ENCODE measurements at places on chromosomes 13 and 19.

DNA sequence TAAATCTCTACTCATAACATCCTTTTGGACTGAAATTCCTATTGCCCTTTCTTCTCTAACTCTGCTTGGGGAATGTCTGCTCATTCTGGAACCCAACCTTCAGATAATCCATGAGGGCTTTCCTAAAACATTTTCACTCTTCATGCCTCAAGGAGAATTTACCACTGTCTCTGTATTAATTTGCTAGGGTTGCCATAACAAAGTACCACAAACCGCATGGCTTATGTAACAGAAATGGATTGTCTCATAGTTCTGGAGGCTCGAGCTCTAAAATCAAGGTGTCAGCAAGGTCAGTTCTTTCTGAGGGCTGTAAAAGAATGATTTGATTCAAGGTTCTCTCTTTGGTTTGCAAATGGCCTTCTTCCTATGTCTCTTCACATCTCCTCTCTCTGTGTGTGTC lies 209.7 kb downstream of the LACC1 start:
- DNase-seq, result no peak

DNA sequence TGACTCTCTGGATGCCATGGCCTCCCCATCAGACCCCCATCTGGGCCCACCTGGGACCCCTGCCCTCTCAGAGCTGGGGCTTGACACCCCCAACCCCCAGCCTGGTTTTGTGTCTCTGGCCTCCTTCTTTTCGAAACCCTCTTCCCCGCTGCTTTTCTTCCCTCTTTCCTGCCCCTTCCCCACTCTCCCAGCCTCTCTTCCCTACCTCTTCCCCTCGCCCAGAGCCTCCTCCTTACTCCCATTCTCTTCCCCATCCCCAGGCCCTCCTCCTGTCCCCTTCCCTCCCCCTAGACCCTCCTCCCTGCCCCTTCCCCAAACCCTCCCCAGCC lies 2.1 kb downstream of the TNFSF9 start:
- DNase-seq, result no peak

GRCh38 chr13:26600343-26600742 lies 42.9 kb downstream of the WASF3 start:
- DNase-seq, result no peak

GRCh38 chr13:52428295-52428694 lies 22.1 kb downstream of the VPS36 start:
- DNase-seq, result no peak

GRCh38 chr19:14118165-14119051 lies 846 bp upstream of the PRKACA start:
- DNase-seq, result no peak

GRCh38 chr19:57192077-57192420 lies 749 bp downstream of the ZNF264 start:
- DNase-seq, result no peak

DNA sequence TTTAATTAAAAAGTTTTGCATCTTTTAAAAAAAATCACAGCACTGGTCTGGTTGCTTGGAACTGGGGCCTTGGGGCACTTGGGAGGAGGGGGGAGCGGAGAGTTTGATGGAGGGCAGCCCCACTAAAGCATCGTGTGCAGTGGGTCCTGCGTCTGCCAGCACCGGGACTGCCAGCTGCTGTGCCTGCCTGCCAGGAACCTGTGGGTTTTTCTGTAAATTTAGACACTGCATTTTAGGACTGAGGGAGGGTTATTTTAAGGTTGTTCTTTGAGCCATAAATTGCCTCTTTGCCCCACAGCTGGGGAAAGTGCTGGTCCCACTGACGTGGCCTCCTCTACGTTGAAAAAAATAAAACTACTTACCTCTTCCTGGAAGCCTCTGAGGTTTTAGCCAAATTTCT lies 2.9 kb downstream of the KLF2 start:
- DNase-seq, result no peak

DNA sequence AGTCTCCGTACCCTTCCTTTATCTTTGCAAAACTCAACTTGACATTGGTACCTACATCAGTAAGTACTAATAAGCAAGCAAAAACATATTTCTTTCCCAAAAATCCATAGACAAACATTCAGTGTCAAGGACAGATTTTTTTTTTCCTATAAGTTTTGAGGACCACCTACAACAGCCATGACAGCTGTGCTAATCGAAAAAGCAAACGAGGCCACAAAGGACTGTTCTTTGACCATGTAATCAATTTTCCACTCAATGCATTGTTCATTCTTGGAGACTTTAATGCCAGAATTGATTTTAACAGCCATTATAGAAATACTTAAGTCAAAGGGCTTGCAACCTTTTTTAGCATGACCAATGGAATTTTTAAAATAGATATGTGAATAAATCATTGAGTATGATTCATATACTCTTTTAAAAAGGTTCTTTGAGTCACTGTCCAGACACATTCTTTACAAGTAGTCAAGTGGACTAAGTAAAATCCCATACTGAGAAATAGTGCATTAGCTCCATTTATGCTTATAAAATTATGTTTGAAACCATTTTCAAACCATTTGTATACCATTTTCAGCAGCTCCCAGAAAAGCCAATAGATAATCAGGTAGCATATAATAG lies 323.9 kb downstream of the MZT1 start:
- DNase-seq, result no peak

DNA sequence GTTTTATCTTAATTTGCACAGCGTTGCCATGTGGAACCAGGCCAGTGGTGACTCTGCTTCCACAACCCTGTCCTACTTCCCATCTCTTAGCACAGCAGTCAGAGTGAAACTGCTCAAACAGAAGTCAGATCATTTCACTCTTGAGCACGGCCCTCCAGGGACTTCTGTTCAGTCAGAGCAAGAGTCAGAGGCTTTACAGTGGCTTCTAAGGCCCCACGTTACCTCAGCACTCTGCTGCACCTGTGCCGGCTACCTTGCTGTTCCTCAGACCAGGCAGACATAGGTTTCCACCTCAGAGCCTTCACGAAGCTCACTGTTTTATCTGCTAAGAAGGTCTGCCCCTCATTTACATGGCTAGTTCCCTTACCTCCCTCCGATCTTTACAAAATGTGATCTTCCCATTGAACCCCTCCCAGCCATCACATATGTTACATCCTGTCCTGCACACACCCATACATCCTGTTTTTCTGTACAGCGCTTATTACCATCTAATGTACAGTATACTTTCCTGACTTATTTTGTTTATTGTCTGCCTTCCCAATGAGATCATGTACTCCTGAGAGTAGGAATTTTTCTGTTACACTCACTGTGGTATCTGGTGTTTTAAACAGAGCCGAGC lies 41.6 kb downstream of the TM9SF2 start:
- DNase-seq, result no peak

- DNase-seq, result no peak
Measured at GRCh38 chr13:113741191-113741668, 17.8 kb upstream of the TMEM255B start.

GRCh38 chr13:25738342-25739196 lies 313.2 kb downstream of the SHISA2 start:
- DNase-seq, result no peak

GRCh38 chr19:17214508-17215126 lies 540 bp upstream of the USE1 start:
- no peak for DNase-seq

DNA sequence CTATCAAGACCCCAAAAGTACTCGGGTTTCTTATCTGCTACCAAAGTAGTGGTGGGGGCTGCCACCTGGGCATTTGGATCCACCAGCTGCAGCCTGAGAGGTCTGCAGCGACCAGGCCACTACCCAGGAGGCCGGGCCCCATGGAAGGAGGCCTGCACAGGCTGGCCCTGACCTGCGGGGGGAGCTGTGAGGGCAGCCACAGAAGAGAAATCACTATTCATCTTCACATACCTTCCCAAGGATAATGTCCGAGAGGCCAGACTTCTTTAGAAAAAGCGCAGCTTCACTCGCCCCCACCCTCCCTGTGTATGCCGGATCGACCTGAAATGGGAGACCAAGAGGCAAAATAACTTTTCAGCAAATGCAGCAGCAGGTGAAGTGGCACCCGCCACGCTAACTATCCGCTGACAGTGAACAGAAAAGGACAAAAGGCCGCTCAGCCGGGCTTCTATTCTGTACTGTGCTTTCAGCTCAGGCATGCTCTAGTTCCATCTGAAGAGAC lies 30.1 kb downstream of the EPS15L1 start:
- DNase-seq, result no peak

GRCh38 chr13:24670961-24671381 lies 9.2 kb upstream of the ATP12A start:
- peak; percentile 75 for DNase-seq

- no peak for DNase-seq
Measured at GRCh38 chr13:21901336-21901735, 230.5 kb downstream of the FGF9 start.

DNA sequence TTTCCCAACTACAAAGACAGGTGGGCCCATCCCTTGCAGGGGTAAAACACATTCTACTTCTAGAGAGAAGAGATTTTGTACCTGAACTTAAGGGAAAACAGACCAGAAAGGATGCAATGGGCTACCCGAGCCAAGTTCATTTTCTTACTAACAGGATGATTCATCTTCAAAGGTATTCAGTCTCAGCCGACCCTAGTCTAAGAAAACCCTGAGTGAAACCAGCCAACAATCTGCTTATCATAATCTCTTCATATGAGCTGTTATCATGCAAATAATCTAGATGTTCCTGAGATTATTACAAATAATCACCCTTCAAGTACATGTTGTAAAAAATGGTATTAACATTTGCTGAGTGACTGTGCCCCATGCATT lies 15.6 kb downstream of the PABPC3 start:
- DNase-seq, result no peak

- DNase-seq, result no peak
Measured at GRCh38 chr13:40479196-40479845, 187.1 kb downstream of the FOXO1 start.

DNA sequence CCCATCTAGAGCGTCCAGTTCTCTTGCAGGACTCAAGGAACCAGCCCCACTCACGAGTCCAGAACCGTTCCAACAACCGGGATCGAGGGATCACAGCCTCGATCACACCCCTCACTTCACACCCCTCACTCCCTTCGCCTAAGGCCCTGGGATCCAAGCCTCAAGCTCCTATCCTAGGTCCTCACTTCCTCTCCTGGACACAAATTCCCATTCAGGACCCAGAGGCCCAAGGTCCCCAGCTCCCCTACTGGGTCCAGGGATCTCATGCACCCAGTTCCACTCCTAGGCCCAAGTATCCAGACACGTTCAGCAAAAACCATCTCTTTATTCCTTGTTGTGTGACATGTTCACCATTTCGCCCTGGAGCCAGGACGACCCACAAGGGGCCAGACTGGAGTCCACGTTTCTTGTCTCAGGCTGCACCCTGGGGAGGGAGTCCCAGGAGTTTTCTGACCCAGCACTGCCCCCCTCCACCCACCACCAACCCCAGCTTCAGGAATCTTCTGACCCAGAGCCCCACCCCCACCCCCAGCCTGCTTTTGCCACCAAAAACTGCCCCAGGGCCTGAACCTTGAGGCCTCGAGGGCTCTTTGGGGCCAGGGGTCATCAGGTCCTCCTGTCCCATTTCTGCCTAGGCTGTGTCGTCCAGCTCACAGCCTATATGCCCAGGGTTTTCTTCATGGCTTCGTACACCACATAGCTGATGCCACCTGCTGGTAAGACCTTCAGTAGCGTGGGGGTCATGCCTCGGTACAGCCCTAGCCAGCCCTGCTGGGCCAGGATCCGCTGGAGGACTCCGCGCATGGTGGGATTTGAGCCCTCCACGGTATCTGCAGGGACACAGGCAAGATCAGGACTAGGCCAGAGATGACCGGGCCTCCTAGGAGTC lies 1.4 kb upstream of the KHSRP start:
- DNase-seq, result peak; percentile 24

DNA sequence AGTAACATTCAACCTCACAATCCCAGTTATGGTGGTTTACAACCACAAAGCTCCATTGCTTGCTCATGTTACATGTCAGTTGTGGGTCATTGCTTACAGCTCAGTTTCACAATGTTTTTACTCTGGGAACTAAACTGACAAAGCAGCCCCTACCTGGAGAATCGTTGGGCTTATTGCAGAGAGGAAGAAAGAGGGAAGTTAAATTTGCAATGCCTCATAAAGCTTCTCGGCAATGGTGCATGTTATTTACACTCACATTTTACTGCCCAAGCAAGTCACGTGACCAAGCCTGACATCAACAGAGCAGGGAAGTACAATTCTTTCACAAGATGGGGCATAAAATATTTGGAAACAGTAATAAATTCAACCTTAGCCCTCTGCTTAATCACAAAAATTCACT lies 441.6 kb downstream of the TDRD3 start:
- no peak for DNase-seq

DNA sequence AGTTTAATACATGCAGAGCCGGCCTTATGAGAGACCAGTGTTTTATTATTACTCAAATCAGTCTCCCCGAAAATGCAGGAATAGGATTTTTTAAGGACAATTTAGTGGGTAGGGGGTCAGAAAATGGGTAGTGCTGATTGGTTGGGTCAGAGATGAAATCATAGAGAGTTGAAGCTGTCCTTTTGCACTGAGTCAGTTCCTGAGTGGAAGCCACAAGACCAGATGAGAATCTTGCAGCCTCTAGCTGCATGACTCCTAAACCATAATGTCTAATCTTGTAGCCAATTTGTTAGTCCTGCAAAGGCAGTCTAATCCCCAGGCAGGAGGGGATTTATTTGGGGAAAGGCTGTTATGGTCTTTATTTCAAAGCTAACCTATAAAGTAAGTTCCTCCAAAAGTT lies 1163.9 kb downstream of the DIAPH3 start:
- DNase-seq, result no peak

GRCh38 chr13:70080012-70080411 lies 27.6 kb upstream of the ATXN8OS start:
- no peak for DNase-seq

DNA sequence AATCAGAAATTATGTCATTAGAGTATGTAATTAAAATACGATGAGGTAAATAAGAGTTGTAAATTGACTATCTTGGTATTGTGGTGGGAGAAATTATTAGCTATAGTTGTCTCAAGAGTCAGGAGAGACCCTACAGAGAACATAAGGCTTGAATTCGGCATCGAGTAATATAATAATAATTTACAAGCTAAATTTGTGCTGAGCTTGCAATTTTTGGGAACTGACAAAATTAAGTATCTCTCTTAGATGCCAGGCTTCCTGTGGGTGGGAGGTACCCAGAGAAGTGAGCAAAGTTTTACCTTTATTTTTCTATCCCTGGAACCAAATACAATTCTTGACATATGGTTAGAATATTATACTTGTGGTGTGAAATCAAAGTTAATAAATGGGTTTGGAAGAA lies 1637.0 kb downstream of the EFNB2 start:
- no peak for DNase-seq

DNA sequence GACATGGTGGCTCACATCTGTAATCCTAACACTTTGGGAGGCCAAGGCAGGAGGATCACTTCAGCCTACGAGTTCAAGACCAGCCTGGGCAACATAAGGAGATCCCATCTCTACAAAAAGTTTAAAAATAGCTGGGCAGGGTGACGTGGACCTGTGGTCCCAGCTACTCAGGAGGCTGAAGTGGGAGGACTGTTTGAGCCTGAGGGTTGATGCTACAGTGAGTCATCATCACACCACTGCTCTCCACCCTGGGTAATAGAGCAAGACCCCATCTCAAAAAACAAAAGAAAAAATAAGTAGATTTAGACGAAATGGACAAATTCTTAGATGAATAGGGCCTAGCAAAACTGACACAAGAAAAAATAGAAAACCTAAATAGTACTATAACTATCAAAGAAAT lies 10.4 kb upstream of the GNG8 start:
- no peak for DNase-seq

- no peak for DNase-seq
Measured at GRCh38 chr13:73390100-73390499, 331.3 kb downstream of the KLF5 start.

GRCh38 chr19:16587833-16588823 lies 15.9 kb upstream of the SLC35E1 start:
- DNase-seq, result no peak

Data from HCT116 (cell line).